ENCODE measurements at places on chromosomes 16 and 17. TPM values are rescaled to one million over a fixed set of nuclear protein-coding genes. Genes with fewer than 3 reads are reported as not detected.

The ASIC2 gene
- total RNA-seq: 1.2 TPM

The CIAO3 gene
- total RNA-seq: 45.8 TPM

The KRT33A gene
- total RNA-seq: not detected

The FZD2 gene
- 50.5 TPM for total RNA-seq

The RSAD1 gene
- 15.1 TPM for total RNA-seq

The GAS2L2 gene
- total RNA-seq: not detected

The CCL16 gene
- not detected for total RNA-seq

DNA sequence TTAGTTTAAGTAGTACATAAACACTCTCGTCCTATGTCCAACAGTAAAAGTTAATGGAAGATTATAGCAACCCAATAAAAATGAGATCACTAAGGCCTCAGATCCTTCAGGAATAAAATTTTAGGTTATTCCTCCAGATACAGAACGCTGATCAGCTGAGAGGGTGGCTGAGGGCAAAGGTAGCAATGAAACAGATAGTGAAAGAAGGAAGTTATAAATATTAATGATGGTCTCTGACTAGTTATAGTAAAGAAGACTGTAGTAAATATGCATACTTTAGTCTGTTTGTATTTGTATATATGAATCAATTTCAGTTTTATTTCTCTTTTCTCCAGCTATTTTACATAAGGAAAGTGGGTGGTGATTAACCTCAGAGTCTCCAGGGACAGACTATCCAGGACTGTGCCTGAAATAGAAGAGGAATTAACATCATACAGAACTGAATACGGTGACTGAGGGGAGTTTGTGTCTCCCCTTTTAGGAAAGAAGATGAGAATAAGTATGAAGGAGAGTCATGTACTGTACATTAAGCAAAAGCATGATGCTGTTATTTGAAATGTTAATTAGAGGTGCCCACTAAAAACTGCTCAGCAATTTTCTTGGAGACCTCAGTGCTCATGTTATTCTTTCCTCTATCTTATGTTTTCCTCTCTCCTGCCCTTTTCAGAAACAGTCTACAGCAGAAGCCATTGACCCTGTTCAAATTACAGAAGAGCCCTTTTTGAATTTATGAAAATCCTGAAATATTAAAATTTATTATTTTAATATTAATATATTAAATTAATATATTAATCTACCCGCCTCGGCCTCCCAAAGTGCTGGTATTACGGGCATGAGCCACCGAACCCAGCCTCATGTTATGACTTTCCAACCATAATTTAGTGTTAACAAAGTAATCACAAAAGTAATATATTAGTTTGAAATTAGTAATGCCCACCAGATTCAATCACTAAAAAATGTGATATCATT lies 36.5 kb upstream of the DHRS7B start:
- peaks cover 9% of the 10 kb centered on the region for H3K27me3 ChIP-seq
- no peak overlapping the region for H3K27ac ChIP-seq
- no peak for DNase-seq
- no peaks in the 10 kb centered on the region for H3K4me1 ChIP-seq
- no peaks in the 10 kb centered on the region for H3K36me3 ChIP-seq
- no peak overlapping the region for H3K4me3 ChIP-seq

GRCh38 chr17:35947156-35947585 lies 3.7 kb upstream of the LYZL6 start:
- H3K27ac ChIP-seq: no peak overlapping the region
- H3K4me1 ChIP-seq: no peaks in the 10 kb centered on the region
- no peak overlapping the region for H3K4me3 ChIP-seq
- no peaks in the 10 kb centered on the region for H3K36me3 ChIP-seq

DNA sequence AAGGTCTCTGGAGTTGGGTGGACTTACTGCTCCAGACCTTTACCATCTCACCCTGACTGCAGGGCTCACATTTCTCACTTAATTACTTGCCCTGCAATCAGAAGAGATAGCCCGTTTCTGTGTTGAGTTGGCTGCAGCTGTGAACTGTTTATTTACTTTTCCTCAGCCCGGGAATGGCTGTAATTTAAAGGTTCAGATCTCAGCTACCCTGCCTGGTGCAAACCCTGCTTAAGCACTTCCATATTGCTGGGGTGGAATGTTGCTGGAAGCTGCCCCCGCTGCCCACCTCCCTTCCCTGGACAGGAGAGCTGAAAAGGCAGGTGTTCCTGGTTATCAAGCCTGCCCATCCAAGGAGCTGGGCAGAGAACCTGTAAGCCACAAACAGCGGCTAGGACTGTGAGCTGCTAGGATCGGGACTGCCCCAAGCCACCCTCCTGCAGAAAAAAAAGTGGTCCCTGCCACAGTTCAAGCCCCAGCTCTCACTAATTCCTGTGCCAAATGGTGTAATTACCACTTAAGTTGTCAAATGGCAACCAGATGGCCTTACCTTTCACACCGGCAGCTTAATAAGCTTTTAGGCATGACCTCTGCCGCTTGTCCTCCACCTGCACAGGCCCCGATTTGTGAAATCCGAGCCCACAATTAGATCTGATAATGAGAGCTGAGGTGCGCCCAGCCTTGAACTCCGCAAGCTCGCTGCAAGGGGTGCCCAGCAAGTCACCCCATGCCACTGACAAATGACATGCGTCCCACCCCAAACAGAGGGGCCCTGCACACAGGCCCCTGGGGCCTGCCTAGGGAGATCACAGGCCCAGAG lies 269.8 kb downstream of the C16orf95 start:
- H3K4me3 ChIP-seq: no peak overlapping the region
- no peak for DNase-seq
- H3K27me3 ChIP-seq: peaks cover 96% of the 10 kb centered on the region
- H3K27ac ChIP-seq: no peak overlapping the region
- H3K4me1 ChIP-seq: no peaks in the 10 kb centered on the region

DNA sequence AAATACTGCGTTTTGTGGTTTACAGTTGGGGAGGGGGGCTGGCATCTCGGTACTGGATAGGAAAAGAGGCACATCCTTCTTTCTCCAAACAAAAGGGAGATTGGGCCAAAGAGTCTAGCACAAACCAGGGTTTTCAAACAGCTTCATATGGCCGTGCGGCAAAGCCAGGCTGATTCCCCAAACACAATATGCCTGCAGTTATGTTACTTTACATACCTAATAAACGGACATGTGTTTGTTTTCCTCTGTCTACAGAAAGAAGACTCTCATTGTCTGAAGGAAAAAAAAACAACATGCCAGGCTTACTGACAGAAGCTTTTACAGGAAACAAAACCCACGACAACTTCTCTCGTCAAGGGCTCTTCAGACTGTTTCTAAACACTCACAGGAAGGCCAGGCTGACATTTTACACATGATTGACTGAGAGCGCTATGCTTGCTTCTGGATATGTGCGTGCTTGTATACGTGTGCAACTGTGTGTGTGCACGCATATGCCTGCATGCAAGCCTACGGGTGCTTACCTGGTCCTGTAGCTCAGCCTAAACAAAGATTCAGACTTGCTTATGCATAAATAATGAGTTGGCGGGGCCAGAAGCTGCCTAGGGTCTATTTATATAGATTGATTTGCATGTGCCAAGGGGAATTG lies 461.0 kb upstream of the C16orf82 start:
- H3K4me3 ChIP-seq: no peak overlapping the region
- no peaks in the 10 kb centered on the region for H3K4me1 ChIP-seq
- H3K27ac ChIP-seq: no peak overlapping the region
- peaks cover 32% of the 10 kb centered on the region for H3K27me3 ChIP-seq
- no peaks in the 10 kb centered on the region for H3K36me3 ChIP-seq

DNA sequence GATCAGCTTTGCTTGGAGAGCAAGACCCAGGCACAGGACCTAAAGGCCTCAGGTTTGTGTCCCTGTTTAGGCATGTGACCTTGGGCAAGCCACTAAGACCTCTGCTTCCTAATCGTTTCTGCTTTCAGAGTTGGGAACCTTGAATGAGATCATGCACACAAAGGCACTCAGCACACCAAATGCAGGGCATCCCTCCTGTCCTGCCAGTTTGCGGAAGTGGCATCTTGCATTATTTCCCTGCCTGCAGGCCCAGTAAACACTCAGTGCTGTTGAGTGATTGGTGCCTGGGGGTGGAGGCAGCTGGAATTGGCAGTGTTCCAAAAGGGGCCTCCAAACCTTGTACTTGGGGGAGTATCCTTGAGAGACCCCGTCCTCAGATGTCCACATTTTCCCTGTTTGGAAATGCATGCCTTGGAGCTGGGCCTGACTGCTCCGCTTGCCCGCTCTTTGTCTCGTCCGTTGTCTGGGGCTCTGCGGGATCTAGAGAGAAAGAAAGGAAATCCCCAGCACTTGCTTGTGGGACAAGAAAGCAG lies 28.7 kb downstream of the MRM1 start:
- no peaks in the 10 kb centered on the region for H3K4me1 ChIP-seq
- H3K27ac ChIP-seq: no peak overlapping the region
- H3K27me3 ChIP-seq: no peaks in the 10 kb centered on the region
- H3K36me3 ChIP-seq: no peaks in the 10 kb centered on the region

GRCh38 chr16:79287424-79287917 lies 313.1 kb downstream of the MAF start:
- H3K27me3 ChIP-seq: peaks cover 71% of the 10 kb centered on the region
- H3K36me3 ChIP-seq: no peaks in the 10 kb centered on the region
- H3K27ac ChIP-seq: no peak overlapping the region

DNA sequence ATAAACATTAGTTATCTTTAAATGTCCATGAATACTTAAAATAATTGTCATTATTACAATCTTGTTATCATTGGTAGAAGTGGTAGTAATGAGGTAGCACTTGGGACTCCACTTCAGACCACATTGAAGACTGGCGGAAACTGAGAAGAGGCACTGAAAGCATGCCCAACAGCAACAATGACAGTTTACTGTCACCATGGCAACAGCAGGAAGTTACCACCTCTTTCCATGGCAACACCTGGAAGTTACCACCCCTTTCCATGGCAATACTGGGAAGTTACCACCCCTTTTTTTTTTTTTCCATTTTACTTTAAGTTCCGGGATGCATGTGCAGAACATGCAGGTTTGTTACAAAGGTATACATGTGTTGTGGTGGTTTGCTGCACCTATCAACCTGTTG lies 494.9 kb upstream of the RBFOX1 start:
- H3K27me3 ChIP-seq: peaks cover 11% of the 10 kb centered on the region
- no peak overlapping the region for H3K4me3 ChIP-seq
- H3K4me1 ChIP-seq: no peaks in the 10 kb centered on the region

- H3K36me3 ChIP-seq: peaks cover 51% of the 10 kb centered on the region
- H3K27me3 ChIP-seq: no peaks in the 10 kb centered on the region
- DNase-seq: peak; percentile 90
- H3K27ac ChIP-seq: peak within 1 kb of the TSS; percentile 78
Measured at GRCh38 chr17:51166198-51166986, at the start of gene NME2. TSS of gene NME2 (plus strand) at chr17:51166411. CDS start at chr17:51166831, 420 bp downstream.

- H3K4me3 ChIP-seq: no peak overlapping the region
- no peaks in the 10 kb centered on the region for H3K4me1 ChIP-seq
- H3K36me3 ChIP-seq: no peaks in the 10 kb centered on the region
- H3K27ac ChIP-seq: no peak overlapping the region
- DNase-seq: no peak
Measured at GRCh38 chr17:57284984-57285646, 28.8 kb downstream of the MSI2 start.

- no peaks in the 10 kb centered on the region for H3K4me1 ChIP-seq
- no peak for DNase-seq
- no peak overlapping the region for H3K4me3 ChIP-seq
- no peaks in the 10 kb centered on the region for H3K27me3 ChIP-seq
- no peaks in the 10 kb centered on the region for H3K36me3 ChIP-seq
- H3K27ac ChIP-seq: no peak overlapping the region
Measured at GRCh38 chr17:9465210-9465921, 110.3 kb downstream of the STX8 start.

- no peak overlapping the region for H3K4me3 ChIP-seq
- no peaks in the 10 kb centered on the region for H3K36me3 ChIP-seq
- no peak for DNase-seq
- no peak overlapping the region for H3K27ac ChIP-seq
- no peaks in the 10 kb centered on the region for H3K27me3 ChIP-seq
Measured at GRCh38 chr17:62121025-62121730, 56.1 kb upstream of the MED13 start.

- H3K4me3 ChIP-seq: peak within 1 kb of the TSS; percentile 76
- no peaks in the 10 kb centered on the region for H3K27me3 ChIP-seq
- peaks cover 37% of the 10 kb centered on the region for H3K4me1 ChIP-seq
- H3K36me3 ChIP-seq: peaks cover 35% of the 10 kb centered on the region
- no peak for DNase-seq
Measured at GRCh38 chr17:39200070-39200879, at the start of gene RPL19. TSS of gene RPL19 (plus strand) at chr17:39200283. CDS start at chr17:39200345, 62 bp downstream.

- DNase-seq: peak; percentile 95
- H3K4me1 ChIP-seq: peaks cover 46% of the 10 kb centered on the region
- peak overlapping the region; percentile 96 for H3K27ac ChIP-seq
- H3K36me3 ChIP-seq: no peaks in the 10 kb centered on the region
Measured at GRCh38 chr17:50027881-50028735, 27.8 kb upstream of the ITGA3 start.

GRCh38 chr16:27770271-27771196 lies 220.6 kb downstream of the KATNIP start:
- DNase-seq: no peak
- H3K27ac ChIP-seq: no peak overlapping the region
- H3K4me3 ChIP-seq: no peak overlapping the region
- no peaks in the 10 kb centered on the region for H3K27me3 ChIP-seq

- H3K27me3 ChIP-seq: no peaks in the 10 kb centered on the region
- no peaks in the 10 kb centered on the region for H3K36me3 ChIP-seq
- no peak overlapping the region for H3K27ac ChIP-seq
- DNase-seq: no peak
- no peak overlapping the region for H3K4me3 ChIP-seq
Measured at GRCh38 chr17:7867881-7868329, 10.1 kb downstream of the CYB5D1 start.

DNA sequence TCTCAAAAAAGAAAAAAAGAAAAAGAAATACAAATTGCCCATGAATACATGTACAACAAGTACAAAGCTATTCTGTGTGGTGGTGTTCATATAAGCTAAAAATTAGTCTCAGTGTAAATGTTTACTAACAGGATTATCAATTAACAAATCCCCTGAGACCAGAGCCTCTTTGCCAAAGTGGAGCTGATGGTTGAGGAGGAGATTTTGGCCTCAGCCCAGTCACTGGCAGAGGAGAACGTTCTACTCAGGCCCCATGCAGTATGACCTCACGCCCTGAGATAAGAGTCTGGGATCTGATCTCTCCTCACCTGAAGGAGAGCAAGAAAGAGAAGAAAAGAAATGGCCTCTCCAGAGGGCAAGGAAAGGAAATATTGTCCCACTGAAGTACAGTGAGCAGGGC lies 35.5 kb upstream of the NOL11 start:
- H3K4me3 ChIP-seq: no peak overlapping the region
- no peak overlapping the region for H3K27ac ChIP-seq

Data from PC-9 (cell line).